ENCODE measurements at places on chromosomes 2 and 18. TPM values are rescaled to one million over a fixed set of nuclear protein-coding genes. Genes with fewer than 3 reads are reported as not detected.

DNA sequence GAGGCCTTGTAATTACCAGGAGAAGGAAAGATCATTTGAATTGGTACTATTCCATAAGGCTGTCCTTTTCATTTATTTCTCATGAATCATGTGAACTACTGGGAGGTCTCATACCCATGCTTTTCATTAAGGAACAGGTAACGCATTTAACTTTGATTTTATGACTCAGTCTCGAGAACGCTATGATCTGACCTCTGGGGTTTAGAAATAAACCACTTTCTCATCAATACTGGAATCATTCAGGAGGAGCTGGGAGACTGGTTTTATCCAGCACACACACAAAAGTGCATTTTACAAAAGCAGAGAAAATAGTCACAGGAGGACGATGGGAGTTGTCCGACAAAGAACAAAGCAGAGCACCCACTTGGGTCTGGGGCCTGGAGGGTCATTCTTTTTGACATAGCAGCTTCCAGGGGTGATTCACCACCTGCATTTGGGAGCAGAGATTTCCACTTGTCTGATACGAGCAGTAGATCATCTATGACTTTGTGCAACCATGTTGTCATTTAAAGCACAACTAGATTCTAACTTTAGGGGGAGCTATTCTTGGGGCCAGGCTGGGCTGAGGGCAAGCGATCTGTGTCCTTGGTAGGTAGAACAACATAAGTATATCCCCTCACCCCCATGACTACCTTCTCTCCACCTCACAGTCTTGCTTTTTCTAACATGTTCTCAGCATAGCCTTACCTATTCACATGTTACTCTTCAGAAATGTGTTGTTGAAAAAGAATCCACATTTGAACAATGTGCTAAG lies 95.9 kb upstream of the SCG2 start:
- DNase-seq = peak; percentile 50

- DNase-seq = no peak
Observed at GRCh38 chr2:219472629-219473187, 26.0 kb upstream of the GMPPA start.

DNA sequence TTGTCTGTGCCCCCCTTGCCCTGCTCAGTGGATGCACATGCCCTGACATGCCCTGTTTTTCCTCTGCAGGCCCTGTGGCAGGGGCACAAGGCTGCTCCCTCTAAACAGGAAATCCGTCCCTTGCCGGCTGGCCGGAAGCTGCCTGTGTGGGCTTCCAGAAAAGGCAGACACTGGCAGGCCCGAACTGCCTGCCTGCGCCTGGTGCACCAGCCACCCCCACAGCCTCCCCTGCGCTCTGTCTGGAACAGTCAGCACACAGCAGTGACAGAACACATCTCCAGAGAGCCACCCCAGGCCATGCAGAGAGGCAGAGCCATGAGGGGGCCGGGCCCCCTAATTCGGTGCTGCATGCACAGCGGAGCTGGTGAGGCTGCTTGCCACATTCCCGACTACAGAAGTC lies 33.5 kb downstream of the LOXHD1 start:
- DNase-seq = peak; percentile 41

- DNase-seq = no peak
Observed at GRCh38 chr2:21067859-21068537, 24.1 kb upstream of the APOB start.

Gene SLC4A1AP
- total RNA-seq = 31.3 TPM

Gene SLC5A7
- total RNA-seq = not detected

- peak; percentile 47 for DNase-seq
Observed at GRCh38 chr18:59994357-59994756, 94.6 kb downstream of the PMAIP1 start.

Gene EML6
- 0.17 TPM for total RNA-seq

DNA sequence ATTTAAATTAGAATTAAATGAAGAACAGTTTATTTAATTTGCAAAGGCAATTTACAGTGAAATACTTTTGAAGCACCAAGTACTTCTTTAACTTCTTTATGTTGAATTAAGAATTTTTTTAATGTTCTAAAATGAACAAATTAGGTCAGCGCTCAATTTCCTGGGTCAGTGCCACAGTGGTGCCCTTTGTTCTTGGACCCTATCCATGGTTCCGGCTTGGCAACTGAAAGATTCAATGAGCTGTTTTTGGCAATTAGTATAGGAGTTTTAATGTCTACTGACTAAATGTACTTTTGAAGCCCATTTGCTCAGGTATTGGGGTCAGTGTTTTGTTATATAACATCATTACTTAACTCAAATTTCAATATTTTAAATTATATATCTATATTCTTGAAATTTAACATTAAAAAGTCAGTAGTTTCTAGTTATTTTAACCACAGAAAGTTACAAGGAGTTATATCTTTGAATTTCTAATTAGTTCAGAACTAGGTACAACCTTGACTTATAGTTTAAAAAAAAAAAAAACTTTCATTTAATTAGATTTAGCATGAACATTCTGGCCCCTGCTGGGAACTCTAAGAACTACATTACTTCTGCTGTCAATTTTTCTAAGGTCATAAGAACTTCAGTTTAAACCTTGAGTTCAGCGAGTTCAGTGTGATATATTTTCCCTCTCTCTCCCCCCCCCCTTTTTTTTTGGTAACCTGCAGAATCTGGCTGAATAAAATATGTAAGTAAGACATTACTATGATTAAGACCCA lies 7.6 kb upstream of the MSTN start:
- DNase-seq = peak; percentile 80

- DNase-seq = no peak
Observed at GRCh38 chr18:65477455-65477854, 273.4 kb upstream of the CDH7 start.

Gene NAT8
- total RNA-seq = not detected

Gene MC5R
- not detected for total RNA-seq

DNA sequence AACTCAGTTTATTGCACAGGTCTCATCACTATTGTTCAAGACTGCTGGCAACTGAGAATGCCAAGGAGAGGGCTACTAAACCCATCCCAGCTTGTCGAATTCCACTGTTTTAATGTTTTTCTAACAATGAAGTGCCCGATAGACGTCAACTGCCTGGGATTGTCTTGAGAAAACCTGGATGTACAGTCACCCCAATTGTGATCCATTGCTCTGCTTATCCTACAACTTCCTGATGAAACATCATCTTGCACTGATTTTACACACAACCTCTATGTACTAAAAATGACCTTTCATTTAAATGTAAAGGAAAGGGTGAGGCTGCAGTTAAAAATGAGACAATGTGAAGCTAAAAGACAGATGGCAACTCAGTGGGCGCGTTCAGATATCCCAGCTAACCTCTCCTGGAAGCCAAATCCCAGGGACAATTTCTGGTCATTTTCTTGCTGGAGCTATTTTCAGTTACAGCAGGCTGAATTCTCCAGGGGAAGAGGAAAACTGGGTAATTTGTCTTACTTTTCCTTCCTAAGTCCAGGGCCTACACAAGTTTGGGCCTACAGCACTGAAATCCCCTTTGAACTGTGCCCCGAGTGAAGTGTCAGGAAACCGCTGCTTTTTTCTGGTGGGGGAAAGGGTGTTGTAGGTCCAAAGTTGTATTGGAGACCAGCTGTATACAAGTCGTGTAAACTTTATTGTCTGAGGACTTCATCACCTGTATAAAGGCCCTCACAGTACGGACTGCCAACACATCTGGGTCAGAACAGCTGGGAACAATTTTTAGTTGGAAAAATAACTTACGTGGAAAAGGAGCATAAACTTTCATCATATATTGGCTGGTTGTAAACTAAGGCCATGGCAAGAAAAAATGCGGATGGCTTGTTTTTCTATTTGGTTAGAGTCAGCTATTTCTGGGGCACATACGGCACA lies 68.9 kb upstream of the LTBP1 start:
- peak; percentile 61 for DNase-seq

DNA sequence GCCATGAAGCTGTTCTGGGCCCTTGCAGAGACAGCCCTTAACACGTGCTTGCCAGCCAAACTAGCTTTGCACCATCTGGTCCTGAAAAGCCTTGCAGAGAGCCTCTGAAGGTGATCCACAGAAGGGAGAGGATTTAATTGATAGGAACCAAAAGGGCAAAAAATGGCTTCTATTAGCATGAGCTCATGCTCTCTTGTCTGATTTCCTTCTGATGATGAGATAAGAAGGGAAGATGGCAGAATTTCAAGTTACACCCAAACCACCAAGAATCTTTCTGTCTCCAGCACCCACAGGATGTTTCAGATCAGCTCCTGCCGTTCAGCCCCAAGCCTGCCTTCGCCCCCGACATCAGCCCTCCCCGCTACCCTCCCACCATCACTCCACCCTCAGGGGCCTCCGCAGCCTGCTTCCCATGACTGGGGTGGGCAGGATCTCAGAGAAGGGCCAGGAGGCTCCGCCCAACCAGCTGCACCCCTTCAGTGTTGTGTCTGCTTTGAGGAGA lies 23.4 kb upstream of the GLI2 start:
- DNase-seq = no peak

DNA sequence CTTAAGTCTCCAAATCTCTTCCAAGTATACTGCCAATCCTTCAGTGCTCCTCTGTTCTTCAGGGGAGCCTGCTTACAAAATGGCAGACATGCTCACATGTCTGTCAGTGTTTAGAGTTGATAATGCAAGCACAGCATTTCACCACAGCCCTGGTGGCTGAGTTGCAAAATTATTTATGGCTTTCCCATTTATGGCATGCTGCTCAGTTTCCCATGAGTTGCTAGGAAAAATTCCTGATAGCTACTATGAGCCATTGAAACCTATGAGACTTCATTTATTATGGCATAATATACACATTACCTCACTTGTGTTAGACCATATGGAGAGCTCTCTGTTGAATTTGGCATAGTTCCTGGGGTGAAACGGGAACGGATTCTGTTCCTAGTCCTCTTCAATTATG lies 448.7 kb upstream of the TCF4 start:
- no peak for DNase-seq

GRCh38 chr18:69889009-69889408 lies 58.7 kb downstream of the CD226 start:
- no peak for DNase-seq

- peak; percentile 62 for DNase-seq
Observed at GRCh38 chr2:205073433-205074020, 528.3 kb downstream of the PARD3B start.

Gene UPP2
- total RNA-seq = not detected

GRCh38 chr2:23432531-23432930 lies 47.6 kb downstream of the KLHL29 start:
- no peak for DNase-seq

DNA sequence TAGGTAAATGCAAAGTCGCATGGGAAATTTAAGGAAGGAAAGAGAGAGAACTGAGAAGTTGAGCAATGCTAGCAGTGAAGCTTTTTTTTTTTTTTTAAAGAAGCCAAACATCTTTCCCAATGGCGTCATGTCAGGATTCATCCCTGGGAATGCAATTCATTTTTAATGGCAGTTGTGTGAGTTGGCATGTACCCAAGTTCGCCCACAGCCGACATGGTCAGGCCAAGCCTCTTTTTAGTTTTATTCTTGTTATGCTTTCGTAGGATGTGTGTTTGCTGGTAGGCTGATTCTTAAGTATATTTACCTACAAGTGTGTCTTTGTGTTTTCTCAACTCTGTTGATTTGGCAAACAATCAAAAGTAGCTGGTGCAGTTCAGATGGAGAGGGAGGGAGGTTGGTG lies 127.6 kb upstream of the ITGA6 start:
- peak; percentile 67 for DNase-seq

Gene SAP130
- total RNA-seq = 3.9 TPM

Gene CMPK2
- 1.9 TPM for total RNA-seq

GRCh38 chr2:69213782-69214181 lies 173.2 kb downstream of the GFPT1 start:
- DNase-seq = no peak

GRCh38 chr2:19068206-19068605 lies 290.2 kb downstream of the OSR1 start:
- no peak for DNase-seq

DNA sequence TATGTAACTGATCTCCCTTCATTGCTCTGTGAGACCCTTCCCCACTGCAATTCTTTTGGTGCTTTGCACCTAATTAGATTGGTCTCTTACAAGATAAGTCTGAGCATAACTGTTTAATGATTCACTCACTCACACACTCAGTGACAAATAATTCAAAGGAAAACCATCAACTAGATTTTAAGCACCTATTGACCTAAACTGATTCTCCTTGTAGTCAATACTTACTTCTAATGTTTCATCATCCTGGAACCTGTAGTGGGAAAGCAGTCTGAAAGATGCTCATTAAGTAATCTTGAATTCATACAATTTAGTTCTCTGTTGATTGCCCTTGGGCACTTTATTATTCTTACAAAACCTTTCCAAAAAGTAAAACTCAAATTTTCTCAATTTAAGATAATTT lies 74.3 kb upstream of the COL5A2 start:
- no peak for DNase-seq

DNA sequence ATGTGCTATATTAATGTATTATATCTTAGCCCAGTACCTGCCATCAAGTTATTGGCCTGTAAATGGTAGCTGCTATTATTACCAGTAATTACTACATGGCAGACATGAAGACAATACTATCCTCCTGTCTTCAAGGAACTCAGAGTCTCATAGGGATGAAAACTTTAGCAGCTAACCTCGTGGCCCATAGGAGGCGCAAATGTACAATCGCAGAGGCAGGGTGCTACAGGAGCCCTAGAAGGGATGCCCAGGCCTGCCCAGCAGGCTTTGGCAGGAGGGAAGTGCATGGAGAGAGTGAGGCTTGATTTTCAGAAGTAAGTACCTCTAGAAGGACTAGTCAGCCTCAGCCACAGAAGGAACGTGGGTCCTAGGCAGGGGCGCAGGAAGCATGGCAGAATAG lies 44.7 kb upstream of the KIDINS220 start:
- peak; percentile 27 for DNase-seq

Gene TSPYL6
- total RNA-seq = not detected

DNA sequence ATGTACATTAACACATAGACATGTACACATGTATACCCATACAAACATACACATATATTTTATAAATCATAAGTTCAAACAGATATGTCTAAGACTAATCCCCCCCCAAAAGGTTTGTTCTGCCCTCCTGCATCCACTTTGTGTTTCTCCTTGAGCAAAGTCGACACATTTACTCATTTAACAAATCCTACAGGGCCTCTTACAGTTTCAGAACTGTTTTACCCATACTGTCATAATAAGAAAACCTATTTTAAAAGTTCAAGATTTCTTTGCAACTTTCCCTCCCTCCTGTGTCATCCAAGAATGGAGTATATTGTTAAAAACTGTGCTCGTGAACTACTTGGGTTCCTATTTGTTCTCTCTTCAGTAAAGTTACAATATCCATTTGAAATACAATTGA lies 166.7 kb downstream of the L3MBTL4 start:
- DNase-seq = no peak

Data from dermis blood vessel endothelial cell (primary cell).